ENCODE measurements at places on chromosomes 12 and 14.

DNA sequence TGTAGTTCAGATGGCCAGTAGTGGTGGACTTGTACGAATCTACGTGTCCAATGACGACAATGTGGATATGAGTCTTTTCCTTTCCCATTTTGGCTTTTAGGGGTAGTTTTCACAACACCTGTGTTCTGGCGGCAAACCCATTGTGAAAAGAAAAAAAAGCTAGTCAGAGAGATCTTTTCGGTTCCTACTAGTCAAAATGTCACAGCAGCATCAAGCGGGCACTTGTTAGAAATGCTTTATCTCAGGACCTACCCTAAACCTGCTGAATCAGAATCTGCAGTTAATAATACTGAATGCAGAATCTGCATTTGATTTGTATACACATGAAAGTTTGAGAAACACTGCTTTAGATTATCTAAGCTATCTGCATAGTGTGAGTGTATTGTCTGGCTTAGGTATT, 18.3 kb downstream of the AEBP2 start:
- DNase-seq, result no peak

DNA sequence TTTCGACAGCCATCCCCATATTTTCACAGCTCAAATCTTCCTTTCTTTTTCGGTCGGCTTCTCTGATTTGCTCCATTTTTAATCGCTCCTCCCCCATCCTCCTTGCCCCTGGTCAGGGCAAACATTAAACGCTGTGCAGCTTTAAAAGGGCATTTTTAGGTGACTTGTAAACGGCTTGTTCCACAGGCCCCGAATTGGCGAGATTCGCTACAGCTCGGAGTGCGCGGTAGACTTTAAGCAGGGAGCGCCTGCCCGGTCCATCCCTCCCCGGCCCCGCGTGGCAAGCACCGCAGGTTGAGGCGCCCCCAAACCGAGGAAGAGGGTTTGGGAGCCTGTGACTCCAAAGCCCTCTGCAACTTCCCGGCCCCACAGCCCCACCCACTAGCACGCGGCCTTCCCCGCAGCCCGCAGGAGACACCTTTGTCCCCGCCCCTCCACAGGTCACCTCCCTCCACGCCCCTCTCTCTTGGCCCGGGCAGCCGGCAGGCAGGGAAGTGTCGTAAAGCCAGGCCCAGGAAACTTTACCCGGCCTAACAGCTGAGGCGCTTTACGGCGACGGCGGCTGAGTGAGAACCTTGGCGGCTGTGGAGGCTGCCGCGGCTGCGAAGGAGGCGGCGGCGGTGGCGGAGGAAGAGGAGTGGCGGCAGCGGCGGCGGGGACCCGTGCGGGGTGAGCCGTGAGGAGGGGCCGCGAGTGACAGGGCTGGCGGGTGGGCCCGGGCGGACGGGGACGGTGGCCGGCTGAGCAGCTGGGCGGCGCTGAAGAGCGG, at the start of gene NAA30:
Gene NAA30, plus strand, starts transcription at position 550 of the 769 bp plus-strand sequence. CDS start 372 bp downstream, outside the sequence.
- DNase-seq, result peak; percentile 91

GRCh38 chr14:83826838-83827237, 1703.1 kb upstream of the FLRT2 start:
- peak; percentile 6 for DNase-seq

DNA sequence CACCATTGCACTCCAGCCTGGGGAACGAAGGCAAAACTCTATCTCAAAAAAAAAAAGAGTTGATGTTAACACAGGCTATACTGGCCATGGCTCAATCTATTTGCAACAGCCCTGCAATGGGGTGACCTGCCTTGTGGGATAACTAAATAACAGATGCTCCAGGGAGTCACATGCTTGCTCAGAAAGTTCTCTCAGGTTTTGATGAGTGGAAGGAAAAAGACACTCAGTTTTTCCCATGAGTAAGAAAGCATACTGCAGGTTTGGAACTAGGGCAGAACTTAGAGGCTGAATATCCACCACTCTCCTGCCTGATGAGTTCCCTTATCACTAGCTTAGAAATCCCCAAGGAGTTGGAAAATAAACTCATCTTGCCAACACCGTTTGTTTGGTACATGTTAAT, 16.9 kb downstream of the WSB2 start:
- DNase-seq, result no peak

GRCh38 chr14:36295642-36296627, 24.5 kb downstream of the MBIP start:
- no peak for DNase-seq

DNA sequence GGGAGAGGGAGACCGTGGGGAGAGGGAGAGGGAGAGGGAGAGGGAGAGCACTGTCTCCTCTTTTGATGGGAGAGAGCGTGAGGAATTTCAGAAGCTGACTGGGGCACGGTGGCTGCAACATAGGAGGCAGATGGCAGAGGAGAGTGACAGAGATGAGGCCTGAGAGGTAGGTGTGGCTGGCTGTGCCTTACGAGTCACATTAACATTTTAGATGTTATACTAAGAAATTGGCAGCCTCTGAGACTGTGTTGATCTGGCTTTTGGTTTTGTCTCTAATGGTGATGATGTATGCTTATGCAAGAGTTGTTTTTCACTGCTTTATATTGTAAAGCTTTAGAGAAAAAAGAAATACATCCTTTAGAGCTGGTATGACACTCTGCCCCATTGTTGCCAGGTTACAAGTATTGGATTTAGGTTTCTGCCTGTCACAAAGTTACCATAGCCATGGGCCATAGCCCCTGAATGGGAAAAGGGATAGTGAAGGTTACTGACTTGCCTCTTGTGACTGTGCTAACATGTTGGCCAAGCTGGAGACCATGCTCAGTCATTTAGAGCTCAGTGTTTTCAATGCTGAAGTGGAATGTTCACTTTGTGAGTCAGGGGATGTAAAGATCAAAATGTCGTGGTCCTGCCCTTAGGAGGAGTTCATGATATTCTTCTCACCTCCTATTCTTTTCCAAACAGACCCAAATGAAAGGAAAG, 186.2 kb downstream of the SYNE2 start:
- peak; percentile 3 for DNase-seq

DNA sequence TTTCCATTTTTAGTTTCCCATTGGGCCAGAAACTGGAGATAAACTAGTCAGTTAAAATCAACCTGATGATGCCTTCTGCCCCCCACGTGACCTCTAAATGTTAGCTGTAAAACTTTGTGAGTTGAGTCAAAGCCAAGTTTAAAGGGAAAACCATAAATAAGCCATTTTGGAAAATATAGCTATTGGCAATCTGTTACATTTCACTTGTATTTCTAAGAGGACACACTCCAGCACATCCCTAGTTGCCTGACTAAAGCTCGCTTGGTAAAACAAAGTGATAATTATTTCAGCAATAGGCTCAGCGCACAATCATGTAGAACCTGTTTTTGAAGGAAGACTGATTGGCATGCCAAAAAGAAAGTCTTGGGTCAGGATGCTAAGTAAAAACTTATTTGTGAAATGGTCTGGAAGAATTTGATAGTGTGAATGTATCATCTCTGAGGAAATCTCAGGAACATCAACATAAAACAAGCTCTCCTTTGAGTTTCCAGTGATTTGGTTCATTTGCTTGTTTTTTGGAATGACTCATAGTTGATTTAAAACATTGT, 49.2 kb upstream of the AEBP2 start:
- DNase-seq, result no peak

- DNase-seq, result no peak
These were observed 58.8 kb downstream of the TTC7B start for GRCh38 chr14:90757452-90757851.

DNA sequence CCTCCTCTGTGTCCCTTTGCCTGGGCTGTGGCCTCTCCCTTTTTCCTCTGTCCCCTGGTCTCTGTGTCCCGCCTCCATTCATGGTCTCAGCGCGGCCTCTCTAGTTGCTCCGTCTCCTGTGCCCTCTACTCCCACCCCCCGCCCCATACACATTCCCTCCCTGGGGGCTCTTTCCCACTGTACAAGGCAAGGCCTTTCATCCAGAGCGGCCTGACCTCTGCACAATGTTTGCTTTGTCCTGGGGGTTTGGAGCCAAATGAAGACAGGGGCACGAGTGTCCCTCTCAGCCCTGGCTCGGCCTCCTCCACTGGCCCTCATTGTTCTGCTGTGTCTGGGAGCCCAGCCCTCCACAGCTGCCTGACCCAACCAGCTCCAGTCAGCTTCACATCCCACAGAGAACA, 678.6 kb downstream of the BCL11B start:
- DNase-seq, result no peak

GRCh38 chr14:100589760-100590469, 2.7 kb upstream of the BEGAIN start:
- DNase-seq, result no peak

GRCh38 chr12:26786865-26787514, 46.0 kb downstream of the ITPR2 start:
- peak; percentile 69 for DNase-seq

DNA sequence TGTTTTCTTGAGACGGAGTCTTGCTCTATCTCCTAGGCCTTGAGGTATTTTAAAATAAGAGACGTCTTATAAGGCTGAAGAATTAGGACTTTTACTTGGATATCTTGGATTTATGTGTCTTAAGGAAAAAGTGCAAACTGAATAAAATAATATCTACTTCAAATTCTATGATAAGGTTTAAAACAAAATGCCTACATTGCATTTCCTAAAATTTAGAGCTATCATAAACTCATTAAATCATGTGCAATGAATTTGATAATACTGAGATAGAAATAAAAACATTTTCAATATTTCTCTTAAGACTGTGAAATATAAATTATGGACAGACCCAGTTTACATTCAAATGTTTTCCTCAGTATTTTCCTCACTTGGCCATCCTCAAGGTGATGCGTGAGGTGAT, 729.5 kb upstream of the LMO3 start:
- no peak for DNase-seq

- DNase-seq, result no peak
These were observed 8.6 kb downstream of the PGF start for GRCh38 chr14:74946659-74947281.

GRCh38 chr12:95202691-95203486, 14.4 kb downstream of the FGD6 start:
- DNase-seq, result peak; percentile 18

DNA sequence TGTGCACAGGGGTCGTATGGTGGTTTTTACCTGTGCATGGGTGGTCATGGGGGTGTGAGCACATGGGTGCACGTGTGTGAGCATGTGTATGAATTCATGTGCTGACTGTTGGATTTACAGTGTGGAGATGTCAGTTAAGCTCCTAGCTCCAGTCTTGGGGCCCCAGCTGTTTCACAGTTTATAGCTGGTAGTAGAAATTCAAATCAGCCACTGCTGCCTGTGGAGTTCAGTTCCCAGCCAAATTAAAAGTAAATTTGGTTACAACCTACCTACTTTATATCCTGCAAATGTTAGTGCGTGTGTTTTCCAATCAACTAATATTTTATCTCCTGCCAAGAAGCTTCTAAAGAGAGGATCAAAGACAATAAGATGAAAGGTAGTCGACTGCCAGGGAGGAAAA, 56.0 kb upstream of the HSPB8 start:
- no peak for DNase-seq

DNA sequence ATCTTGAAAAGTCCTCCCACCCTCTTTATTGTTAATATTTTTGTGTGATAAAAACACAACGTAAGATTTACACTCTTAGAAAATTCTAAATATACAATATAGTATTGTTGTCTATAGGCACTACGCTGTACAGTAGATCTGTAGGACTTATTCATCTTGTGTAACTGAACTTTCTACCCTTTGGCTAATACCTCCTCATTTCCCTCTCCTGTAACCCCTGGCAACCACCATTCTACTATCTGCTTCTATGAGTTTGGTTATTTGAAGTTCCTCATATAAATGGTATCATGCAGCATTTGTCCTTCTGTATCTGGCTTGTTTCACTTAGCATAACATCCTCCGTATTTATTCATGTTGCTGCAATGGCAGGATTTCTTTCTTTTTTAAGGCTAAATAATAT, 5.2 kb upstream of the CLEC9A start:
- DNase-seq, result no peak

DNA sequence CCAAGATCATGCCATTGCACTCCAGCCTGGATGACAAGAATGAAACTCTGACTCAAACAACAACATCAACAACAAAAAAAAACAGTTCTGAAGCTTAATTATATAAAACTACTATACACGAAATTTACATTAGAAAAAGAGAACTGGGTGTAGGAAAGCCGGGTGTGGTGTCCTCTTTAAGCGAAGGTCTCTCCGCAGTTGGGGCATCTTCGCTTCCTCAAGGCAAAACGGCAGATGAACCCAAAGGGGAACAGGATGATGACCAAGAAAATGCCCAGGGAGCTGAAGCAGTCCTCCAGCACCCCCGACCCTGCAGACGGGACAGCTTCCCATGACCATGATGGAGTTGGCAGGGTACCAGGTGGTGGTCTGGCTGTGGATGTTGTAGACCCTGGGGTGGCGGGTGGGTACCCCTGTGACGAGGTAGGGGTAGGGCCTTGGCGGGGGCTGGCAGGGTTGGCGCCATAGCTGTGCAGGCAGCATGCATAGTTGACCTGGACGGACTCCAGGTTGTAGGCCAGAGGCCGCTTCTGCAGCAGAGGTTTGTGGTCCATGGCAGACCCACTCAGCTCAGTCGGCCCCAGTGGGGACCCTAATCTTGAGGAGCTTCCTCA, 18.2 kb upstream of the BCAT1 start:
- DNase-seq, result no peak

- no peak for DNase-seq
These were observed 4.5 kb upstream of the EEA1 start for GRCh38 chr12:92933606-92934005.

DNA sequence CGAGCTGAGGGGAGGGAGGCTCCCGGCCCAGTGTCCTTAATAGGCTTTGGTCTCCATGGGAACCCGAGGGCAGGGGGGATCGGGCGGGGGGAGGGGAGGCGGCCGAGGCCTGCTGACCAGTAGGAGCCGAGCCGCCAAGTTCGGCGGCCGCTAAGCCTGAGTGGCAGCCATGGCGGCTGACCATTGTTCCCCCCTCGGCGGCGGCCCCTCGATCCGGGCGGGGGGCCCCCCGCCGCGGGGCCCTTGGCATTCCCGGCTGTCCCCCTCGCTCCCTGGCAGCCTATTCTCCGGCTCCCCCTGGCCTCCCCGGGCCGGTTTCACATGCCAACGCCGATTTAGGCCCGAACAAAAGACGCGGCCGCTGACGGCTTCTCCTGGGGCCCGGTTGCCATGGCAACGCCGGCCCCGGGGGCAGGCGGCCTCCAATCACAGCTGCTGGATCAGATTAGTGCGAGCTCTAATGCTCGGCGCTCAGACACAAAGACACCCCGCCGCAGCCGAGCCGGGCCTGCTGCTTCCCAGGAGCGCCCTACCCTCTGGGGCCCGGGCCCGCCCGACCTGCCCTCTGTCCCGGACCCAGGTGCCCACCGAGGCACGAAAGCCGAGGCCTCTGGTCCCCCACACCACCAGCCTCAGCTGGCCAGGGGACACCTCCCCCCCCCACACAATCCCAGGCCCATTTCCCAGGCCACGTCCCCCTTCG, 7.3 kb downstream of the MSI1 start:
- peak; percentile 35 for DNase-seq

- no peak for DNase-seq
These were observed 18.1 kb upstream of the SGPP1 start for GRCh38 chr14:63745858-63746425.

GRCh38 chr12:109033239-109034196, 12.7 kb upstream of the SVOP start:
- no peak for DNase-seq

GRCh38 chr12:18807714-18808113, 69.8 kb downstream of the CAPZA3 start:
- no peak for DNase-seq

Data from HCEC 1CT (cell line).